ENCODE measurements at places on chromosomes 7 and 10.

DNA sequence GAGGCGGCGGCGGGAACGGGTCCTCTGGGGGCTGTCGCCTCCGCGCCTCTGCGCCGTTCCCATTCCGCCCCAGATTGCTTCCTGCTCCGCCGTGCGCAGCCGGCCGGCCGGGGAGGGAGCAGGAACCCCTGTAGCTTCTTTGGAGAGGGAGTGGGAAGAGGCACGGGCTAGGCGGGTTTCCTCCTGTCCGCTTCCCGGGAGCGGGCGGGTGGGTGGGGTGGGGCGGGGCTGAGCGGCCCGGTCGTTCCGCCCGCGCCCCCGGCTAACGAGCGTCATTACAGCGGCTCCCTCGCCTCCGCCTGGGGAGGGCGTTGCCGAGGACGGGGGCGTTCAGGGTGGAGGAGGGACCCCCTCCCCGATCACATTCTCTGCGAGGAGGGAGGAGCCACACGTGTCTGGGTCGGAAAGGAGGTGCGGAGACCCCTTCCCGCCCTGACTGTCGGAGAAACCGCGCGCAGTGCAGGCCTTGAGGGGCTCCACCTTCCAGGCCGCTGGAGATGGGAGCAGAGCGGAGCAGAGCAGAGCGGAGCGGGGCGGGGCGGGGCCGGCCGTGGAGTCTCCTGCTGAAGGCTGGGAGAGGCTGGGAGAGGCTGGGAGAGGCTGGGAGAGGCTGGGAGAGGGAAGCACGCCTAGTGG lies 39.7 kb downstream of the AGAP3 start:
- DNase-seq, result no peak

DNA sequence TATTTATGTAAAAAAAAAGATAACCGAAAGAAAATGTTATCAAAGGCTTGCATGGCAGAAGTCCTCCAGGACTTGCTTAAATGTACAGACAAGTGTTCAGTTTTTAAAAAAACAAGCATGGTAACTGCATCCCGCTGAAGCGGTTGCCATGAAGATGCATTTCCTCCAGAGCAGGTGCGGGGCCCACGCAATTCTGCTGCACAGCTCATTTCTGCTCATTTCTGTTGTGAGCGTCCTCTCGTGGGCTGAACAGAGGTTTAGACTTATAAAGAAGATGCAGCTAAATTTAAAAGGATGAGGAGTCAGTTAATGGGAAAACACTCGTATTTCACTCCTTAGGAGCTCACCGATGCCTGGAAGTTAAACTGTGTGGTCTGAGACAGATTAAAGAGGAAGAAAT lies 247.6 kb downstream of the DNAJB6 start:
- no peak for DNase-seq

DNA sequence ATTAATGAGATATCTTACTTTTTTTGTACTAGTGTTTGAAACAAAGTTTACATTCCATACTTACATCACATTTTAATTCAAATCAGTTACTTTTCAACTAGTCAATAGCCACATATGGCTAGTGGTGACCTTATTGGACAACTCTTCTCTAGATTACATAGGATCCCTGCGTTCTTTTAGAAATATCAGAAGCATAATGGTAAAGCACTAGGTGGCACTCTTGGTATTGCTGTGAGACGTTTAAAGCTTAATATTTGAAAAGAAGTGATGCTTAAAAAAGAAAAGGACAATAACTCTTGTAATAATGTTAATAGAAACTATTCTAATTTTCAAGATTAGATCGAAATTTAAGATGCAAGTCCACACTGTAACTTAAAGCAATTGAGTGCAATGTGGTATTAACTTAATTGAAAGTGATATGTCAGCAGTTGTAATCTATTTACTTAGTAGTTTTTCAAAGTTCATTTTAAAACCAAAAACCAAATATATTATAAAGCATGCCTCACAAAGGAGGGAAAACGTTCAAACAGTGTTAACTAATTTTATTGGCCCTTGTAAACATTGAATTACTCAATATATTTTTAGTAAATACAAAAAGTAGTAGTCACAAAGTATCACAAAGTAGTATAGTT lies 339.1 kb downstream of the ATRNL1 start:
- peak; percentile 16 for DNase-seq

GRCh38 chr10:114266521-114266920 lies 27.5 kb downstream of the VWA2 start:
- DNase-seq, result no peak

DNA sequence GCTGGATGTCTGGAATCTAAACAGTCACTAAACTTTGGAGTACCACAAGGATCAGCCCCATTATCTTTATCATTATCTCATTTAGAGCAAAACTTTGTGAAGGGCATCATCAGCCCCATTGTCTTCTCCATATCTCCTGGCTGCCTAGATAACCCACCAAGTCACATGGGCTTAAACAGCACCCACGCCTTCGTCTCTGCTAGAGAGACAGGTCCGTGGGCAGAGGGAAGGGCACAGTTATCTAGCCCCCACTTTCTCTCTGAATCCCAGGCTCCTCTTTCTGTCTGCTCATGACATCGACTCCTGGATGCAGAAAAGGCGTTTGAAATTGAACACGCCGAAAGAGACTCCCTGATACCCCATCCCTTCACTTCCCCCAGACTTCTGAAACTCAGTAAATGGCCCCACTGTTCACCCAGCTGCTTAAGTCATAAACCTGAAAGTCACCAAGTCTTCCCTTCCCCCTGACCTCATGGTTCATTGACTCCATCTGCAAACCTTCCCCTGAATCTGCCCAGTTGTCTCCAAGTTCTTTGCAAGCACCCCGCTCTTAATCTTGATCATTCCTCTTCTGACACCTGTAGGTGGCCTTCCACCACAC lies 20.9 kb upstream of the PARD3 start:
- DNase-seq, result no peak

DNA sequence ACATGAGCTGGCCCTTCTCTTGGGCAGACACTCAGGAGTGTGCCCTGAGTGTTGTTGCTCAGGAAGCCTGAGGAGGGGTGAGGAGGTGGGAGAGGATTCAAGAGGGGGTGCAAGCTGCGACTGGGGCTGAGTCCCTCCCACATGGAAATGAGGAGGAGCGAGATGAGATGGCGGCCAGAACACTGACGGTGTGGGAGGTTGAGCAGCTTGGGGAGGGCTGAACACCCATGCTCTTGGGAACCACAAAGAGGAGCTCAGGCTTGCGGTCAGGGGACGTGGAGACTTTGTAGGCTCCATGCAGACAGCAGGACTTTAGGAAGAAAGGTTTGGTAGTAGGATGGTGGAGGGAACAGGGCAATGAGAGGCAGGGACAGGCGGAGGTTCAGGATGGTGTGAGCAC lies 163.2 kb upstream of the SHH start:
- no peak for DNase-seq

- DNase-seq, result no peak
Observed at GRCh38 chr7:137574812-137575211, 231.3 kb upstream of the PTN start.

DNA sequence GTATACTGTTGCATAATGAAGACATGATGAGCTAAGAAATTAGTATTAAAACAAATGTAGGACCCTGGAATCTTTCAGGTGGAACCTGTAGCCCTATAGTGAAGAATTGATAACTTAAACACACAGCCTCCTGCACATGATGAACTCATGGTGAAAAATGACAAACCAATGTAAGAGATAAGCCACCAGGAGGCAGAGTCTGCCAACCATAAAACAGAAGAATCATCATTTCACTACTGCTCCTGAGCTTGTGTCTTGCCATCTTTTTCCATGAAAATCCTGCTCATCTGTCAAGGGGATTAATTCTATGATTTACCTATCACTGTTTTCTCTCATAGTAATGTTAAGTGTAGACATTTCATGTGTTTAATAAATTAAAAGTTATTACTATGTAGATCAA lies 363.9 kb downstream of the MALRD1 start:
- DNase-seq, result no peak

DNA sequence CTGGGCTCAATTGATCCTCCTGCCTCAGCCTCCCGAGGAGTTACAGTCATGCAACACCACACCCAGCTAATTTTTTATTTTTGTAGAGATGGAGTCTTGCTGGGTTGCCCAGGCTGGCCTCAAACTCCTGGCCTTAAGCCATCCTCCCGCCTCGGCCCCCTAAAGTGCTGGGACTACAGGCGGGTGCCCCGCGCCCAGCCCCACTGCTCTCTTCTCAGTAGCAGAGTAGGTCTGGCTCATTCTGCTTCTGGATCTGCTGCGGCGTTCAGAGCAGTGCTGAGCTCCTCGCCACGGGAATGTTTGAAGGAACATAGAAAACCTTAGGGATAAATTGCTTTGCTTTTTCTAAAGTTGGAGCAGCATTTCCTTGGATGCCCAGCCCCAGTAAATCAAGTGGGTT lies 27.4 kb downstream of the WIPI2 start:
- DNase-seq, result no peak

DNA sequence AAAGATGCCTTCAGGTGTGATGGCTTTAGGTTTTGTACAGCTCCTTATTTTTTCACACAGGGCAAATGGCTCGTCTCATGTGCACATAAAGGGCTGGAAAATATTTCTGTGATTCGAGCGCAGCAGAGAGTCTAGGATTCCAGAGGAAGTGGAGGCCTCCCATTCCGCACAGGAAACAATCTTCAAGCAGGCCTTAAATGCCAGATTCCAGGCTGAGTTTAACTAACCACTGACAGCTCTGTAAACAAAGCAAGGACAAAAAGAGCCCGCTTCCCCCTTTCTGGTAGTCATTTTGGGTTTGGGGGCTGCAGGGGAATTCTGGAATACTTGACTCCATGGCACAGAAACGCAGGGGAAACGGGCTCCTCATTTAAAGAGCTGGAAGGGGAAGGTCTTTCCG lies 87.2 kb downstream of the CALD1 start:
- no peak for DNase-seq

DNA sequence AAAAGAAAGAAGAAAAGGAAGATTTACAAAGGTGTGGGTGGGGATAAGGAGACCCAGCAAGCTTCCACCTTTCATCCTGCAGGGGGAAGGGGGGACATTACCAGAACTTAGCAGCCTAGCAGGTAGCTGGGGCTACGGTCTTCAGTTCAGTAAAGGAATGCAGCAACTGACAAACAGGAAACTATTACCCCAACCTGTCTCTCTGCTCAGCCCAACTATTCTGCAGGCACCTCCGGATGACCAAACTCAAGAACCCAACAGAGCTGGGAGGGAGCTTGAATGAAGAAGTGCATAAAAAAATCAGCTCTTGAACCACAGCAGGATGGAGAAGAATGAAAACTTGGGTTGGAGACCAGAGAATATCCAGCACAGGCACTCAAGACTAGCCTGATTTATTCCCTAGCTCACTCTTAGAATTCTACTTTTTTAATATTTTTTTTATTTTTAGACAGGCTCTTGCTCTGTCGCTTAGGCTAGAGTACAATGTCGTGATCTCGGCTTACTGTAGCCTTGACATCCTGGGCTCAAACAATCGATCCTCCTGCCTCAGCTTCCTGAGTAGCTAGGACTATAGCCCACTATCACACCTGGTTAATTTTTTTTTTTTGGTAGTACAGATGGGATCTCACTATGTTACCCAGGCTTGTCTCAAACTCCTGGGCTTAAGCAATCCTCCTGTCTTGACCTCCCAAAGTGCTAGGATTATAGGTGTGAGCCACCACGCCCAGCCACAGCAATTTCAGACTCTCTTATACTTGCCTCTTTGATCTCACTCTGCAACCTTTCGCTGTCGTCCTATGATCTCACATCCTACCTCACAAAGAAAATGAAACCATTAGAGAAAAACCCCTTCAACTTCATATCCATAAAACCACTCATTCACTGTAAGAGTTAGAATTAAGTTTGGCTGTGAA lies 18.5 kb upstream of the C10orf67 start:
- no peak for DNase-seq

Measured in HuH-7.5 (cell line).